NCI-H1436 treated with DMSO at 0.1 percent for 48 hours (cell line): ENCODE measurements at places on chromosomes 1 and 21.

DNA sequence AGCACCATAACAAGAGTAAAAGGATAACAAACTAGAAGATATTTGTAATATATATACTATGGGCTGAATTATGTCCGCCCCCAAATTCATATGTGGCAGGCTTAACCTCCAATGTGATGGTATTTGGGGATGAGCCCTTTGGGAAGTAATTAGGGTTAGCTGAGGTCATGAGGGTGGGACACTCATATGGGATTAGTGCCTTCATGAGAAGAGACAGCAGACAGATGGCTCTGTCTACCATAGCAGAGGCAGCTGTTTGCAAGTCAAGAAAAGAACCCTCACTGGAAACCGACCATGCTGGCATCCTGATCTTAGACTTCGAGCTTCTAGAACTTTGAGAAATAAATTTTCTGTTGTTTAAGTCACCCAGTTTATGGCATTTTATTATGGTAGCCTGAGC is 303.6 kb downstream of the LMO4 start:
- DNase-seq, result no peak

DNA sequence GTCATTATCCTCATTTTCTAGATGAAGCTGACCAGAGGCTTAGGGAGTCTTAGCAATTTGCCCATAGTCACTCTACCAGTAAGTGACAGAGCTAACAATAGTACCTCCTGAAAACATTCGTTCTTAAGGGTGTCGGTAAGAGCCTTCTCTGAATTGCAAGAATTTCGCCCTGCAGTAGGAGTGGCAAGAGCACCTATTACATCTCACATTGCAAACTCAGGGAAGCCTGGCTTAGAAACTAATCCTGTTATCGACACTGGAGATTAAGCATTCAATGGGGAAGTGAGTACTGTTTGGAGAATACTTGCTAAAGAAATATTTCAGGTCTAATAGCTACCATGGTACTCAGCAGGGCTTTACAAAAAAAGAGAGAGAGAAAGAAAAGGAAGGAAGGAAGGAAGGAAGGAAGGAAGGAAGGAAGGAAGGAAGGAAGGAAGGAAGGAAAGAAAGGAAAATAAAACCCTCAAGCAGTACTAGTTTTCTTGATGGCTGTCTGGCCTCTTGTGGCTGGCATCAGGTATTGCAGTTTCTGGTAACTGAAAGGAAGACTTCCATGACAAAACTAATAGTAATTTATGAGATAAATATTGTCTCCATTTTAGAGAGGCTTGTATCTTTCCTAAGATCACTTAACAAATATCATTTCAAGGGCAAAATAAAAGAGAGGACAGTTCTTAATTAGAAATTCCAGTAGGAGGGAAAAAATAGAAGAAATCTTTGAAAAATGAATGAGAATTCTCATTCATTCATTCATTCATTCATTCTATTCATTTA is 10.4 kb downstream of the C1orf226 start:
- no peak for DNase-seq

DNA sequence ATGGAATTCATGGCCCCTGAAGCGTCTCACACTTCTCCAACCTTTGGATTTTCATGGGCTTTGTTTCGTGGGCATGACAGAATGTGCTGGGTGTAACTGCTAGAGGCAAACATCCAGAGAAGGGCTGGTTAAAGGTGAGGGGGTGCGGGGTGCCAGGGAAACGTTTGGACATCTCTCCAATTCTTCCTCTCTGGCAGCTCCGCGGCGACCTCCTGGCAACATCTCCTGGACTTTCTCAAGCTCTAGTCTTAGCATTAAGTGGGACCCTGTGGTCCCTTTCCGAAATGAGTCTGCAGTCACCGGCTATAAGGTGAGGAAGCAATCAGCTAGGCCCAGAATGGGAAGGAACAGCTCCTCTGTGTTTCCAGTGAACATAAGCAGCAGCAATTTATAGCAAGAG is 12.0 kb downstream of the TMEM81 start:
- no peak for DNase-seq

- DNase-seq, result no peak
Measured at GRCh38 chr1:41622402-41622801, 137.9 kb upstream of the EDN2 start.

- no peak for DNase-seq
Measured at GRCh38 chr1:154736841-154737240, 128.9 kb upstream of the ADAR start.

DNA sequence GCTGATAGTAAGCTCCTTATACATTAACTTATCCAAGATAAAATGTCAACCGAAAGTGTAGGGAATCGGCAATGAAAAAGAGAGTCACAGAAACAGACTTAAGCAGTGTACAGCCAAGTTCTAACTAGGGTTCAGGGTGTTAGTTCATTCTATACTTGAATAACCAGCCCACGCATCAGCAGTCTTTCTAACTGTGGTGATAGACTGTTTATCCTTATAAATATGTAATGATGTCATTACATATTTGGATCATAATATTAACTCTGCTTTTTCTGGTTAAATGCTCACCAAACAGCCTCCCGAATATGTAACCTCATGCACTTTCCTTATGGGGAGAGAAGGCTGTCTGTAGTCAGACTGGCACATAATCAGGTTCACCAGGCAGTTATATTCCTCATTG is 11.0 kb downstream of the HMCN1 start:
- no peak for DNase-seq

GRCh38 chr21:35724156-35724555 is 336.2 kb downstream of the SETD4 start:
- DNase-seq, result no peak

DNA sequence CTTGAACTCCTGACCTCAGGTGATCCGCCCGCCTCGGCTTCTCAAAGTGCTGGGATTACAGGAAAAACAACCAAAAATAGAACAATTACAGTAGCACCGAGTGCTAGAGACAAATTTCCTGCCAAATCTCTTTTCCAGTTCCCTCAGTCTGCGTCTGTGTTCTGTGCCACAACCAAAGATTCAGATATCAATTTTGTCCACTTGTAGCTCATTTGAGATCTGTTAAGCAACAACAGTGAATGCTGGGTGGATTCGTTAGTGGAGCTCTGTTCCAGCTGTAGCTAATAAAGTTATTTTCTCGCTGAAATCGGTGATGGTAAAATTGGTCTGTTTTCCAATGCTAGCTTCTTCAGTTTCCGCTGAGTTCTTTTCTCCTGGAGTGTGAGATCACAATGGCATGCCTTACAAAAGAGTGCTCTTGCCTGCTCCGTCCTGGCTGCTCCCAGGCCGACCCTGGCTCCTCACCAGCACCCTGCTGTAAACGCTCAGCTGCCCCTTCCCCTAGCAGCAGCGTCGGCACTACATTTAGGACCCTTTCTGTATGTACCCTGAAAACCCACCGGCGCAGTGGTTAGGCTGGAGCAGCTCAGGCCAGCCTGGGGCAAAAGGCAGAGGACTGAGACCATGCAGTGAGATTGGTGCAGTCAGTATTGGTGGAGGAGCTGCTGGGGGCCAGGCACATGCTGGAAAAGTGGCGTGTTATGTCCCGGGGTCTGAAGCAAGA is 395.4 kb downstream of the KIF26B start:
- no peak for DNase-seq

DNA sequence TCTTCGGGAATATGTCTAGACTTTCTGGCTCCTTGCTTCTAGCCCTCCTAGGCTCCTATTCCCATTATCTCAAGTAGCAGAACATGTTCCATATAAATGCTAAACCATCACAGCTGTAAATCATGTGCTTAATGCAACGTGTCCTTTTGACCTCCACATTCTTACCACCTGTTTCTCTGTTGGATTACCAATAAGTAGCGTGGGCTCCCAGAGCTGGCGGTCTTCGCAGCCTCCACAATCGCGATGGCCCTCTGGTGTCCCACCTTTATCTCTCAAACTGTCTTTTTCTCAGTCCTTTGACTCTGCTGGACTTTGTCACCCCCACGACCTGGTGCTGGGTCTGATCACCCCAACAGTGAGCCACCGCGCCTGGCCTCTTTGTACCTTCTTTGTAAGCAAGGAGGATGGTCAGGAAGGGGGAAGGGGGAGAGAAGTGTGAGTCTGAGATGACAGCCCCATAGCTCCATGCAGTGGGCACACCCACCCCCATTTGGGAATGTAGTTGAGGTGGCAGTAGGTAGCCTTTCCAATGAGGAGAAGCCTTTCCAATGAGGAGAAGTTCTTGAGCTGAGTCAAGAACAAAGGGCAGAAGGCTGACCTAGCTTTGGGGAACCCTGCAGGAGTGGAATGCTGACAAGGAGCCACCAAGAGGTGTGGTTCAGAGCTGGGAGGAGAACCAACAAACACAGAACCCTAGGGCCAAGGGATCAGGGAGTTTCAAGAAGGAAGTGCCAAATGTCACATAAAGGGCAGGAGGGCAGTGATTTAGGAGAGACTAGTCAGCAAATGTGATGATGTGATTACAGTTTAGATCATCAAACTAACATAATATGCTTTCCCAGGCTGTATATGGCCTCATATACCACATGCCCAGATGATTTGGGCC is 14.2 kb downstream of the TRAF5 start:
- DNase-seq, result no peak
